ENCODE measurements at places on chromosomes 6 and 20.

- no peaks in the 10 kb centered on the region for H3K4me1 ChIP-seq
- H3K27ac ChIP-seq, result no peak overlapping the region
- H3K4me3 ChIP-seq, result no peak overlapping the region
- no peaks in the 10 kb centered on the region for H3K27me3 ChIP-seq
- DNase-seq, result no peak
Observed at GRCh38 chr20:58755062-58755697, 62.6 kb downstream of the NPEPL1 start.

DNA sequence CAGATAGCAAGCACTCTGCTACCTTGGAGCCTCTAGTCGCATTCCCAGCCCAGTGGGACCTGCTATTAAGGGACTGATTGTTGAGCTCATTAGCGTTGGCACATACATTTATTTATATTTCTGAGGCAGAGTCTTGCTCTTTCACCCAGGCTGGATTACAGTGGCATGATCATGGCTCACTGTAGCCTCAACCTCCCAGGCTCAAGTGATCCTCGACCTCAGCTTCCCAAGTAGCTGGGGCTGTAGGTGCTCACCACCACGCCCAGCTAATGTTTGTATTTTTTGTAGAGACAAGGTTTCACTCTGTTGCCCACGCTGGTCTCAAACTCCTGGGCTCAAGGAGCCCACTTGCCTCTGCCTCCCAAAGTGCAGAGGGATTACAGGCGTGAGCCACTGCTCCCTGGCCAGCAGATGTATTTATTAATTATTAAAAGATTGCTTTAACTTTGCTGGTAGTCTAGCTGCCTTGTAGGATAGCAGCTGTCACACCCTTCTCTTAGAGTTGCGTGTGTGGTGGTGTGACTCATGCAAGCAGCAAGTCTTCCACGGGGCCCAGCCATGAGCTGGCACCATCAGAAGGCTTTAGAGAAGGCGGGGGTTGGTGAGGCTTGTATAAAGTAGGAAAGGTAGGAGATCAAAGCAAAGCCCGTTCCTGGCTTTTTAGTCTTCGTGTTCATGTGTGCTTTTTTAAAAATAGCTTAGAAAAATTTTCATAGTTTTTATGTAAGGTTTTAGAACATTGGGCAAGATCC is 16.5 kb downstream of the ACTR5 start:
- no peaks in the 10 kb centered on the region for H3K4me1 ChIP-seq
- H3K27ac ChIP-seq, result no peak overlapping the region
- DNase-seq, result no peak
- no peaks in the 10 kb centered on the region for H3K27me3 ChIP-seq
- no peak overlapping the region for H3K4me3 ChIP-seq

DNA sequence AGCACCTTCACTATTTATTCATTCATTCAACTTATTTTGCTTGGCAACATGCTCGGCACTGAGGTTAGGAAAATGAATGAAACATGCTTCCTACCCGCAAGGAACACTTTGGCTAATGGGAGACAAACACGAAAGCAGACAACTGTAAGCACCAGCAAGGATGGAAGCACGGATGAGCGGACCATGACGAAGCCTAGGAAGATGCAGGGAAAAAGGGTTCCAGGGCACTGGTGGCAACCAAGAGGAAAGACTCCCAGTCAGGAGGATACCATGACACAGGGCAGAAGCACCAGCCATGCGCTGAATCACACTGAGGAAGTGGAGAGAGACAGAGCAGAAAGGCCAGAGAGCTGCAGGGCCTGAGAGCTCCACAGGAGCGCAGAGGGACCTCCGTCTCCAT is 9.8 kb downstream of the PDE10A start:
- H3K4me1 ChIP-seq, result no peaks in the 10 kb centered on the region
- H3K36me3 ChIP-seq, result no peaks in the 10 kb centered on the region
- no peak for DNase-seq
- no peaks in the 10 kb centered on the region for H3K27me3 ChIP-seq
- no peak overlapping the region for H3K4me3 ChIP-seq
- no peak overlapping the region for H3K27ac ChIP-seq

DNA sequence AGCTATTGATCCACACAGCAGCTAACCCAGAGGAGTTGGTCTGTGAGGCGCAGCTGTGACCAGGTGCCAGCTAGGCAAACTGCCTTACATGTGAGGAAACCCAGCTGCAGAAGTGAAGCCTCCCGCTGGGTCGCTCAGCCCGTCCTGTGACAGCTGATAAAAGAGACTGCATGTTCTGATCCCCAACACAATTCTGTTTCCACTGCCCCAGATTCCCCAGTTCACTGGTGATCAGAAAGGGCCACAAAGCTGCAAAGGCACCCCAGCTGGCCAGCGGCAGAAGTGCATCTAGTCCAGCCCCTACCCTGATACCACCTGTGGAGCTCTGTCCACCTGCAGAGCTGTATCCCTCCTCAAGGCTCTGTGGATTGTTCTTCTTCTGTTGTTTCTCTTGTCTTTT is 64.5 kb downstream of the CTNNBL1 start:
- no peak overlapping the region for H3K27ac ChIP-seq
- H3K4me3 ChIP-seq, result no peak overlapping the region
- H3K4me1 ChIP-seq, result no peaks in the 10 kb centered on the region
- H3K36me3 ChIP-seq, result peaks cover 7% of the 10 kb centered on the region
- H3K27me3 ChIP-seq, result no peaks in the 10 kb centered on the region
- no peak for DNase-seq

DNA sequence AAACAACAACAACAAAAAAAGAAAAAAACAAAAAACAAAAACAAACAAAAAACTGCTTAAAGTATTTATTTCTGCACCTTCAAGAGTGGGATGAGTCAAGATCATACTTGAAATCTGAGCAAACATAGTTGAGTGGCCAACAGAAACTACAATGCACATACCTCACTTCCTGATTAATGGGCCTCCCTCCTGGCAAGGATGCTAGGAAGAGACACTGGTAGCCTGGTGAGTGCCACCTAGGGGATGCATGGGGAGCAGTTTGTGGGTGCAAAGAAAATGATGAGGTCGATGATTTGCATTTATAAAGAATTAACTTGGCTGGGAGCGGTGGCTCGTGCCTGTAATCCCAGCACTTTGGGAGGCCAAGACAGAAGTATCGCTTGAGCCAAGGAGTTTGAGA is 808.1 kb downstream of the MAFB start:
- H3K27ac ChIP-seq, result no peak overlapping the region
- H3K4me1 ChIP-seq, result no peaks in the 10 kb centered on the region
- DNase-seq, result no peak
- H3K36me3 ChIP-seq, result no peaks in the 10 kb centered on the region
- no peaks in the 10 kb centered on the region for H3K27me3 ChIP-seq

DNA sequence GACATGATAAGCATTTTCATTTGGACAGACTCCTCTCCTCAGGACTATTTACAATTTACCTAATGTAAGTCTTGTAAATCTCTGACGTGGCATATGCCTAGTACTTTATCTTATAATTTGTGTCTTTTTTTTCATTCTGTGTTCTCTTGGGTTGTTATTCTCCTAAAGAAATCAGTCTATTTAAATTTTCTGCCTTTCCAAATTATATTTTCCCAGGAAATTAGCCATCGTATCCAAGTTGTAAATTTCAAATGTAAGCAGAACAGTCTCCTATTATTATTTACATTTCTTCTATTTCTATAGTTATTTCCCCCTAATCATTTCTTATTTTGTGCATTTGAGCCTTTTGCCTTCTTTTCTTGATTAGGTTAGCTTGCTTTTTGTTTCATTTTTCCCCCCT is 17.5 kb upstream of the BCAS4 start:
- H3K36me3 ChIP-seq, result no peaks in the 10 kb centered on the region
- no peaks in the 10 kb centered on the region for H3K4me1 ChIP-seq
- H3K27ac ChIP-seq, result no peak overlapping the region
- H3K4me3 ChIP-seq, result no peak overlapping the region
- no peak for DNase-seq

DNA sequence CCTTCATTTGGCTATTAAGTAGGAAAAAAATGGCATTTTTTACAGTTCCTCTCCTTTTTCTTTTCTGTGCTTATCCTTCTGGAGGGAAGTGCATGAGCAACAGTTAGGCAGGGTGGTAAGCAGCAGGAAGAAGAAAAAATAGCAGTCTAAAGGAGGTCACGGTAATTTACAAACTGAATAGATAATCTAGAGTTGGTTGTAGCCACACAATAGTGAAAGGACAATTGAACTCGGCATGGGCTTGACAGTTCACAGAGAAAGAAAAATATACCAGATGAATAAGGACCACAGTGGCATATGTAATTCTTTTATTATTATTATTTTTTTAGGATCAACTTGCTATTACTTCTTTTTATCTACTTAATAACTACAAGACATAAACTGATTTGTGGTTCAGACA is 358.6 kb downstream of the BTBD9 start:
- no peaks in the 10 kb centered on the region for H3K36me3 ChIP-seq
- DNase-seq, result no peak
- H3K27ac ChIP-seq, result no peak overlapping the region
- H3K27me3 ChIP-seq, result no peaks in the 10 kb centered on the region
- no peak overlapping the region for H3K4me3 ChIP-seq
- no peaks in the 10 kb centered on the region for H3K4me1 ChIP-seq

GRCh38 chr6:2008383-2008976 is 236.9 kb downstream of the GMDS start:
- no peaks in the 10 kb centered on the region for H3K36me3 ChIP-seq
- no peak overlapping the region for H3K4me3 ChIP-seq
- H3K27me3 ChIP-seq, result no peaks in the 10 kb centered on the region
- no peak for DNase-seq

DNA sequence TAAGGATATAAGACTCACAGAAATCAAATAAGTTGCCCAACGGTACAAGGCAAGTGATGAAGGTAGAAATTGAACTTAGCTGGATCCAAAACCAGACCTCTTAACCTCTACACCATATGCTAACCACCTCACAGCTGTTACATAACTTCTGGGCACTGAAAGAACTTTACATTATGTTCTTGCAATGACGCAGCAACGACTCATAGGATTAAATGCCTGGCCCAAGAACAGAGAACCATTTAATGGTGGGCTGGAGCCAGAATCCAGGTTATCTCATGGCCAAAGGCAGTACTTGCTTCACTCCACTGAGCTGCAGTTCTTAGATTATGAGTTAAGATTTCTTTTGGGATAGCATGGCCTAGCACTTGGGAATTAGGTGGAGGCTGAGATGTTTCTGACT is 4.4 kb downstream of the TRMT6 start:
- no peak overlapping the region for H3K4me3 ChIP-seq
- peaks cover 21% of the 10 kb centered on the region for H3K4me1 ChIP-seq
- no peak overlapping the region for H3K27ac ChIP-seq
- no peak for DNase-seq

- DNase-seq, result no peak
- H3K36me3 ChIP-seq, result no peaks in the 10 kb centered on the region
- peaks cover 54% of the 10 kb centered on the region for H3K4me1 ChIP-seq
- no peak overlapping the region for H3K27ac ChIP-seq
Observed at GRCh38 chr20:48789781-48790472, 37.9 kb downstream of the PREX1 start.

- no peak for DNase-seq
- no peaks in the 10 kb centered on the region for H3K27me3 ChIP-seq
- no peaks in the 10 kb centered on the region for H3K4me1 ChIP-seq
- no peak overlapping the region for H3K4me3 ChIP-seq
Observed at GRCh38 chr6:14671261-14671681, 553.7 kb downstream of the CD83 start.

GRCh38 chr6:1624058-1624850 is 14.5 kb downstream of the FOXC1 start:
- no peak overlapping the region for H3K27ac ChIP-seq
- peaks cover 7% of the 10 kb centered on the region for H3K4me1 ChIP-seq
- no peaks in the 10 kb centered on the region for H3K36me3 ChIP-seq
- no peak for DNase-seq

DNA sequence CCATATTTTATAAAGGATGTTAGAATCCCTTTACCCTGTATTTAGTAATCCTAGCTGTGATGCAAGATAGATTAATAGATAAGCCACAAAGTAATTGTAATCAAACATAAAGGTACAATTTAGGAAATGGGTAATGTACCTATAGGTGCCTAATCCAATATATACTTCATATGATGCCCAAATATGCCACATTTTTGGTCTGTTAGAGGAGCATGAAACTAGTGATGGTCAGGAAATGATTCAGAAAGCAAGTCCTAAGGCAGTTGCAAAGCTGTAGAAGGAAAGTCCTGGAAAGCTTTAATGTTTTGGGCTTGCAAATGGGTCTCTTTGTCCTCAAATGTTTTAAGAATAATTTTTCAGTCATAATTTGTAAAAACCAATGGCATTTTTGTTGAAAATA is 76.6 kb upstream of the PTPRK start:
- no peaks in the 10 kb centered on the region for H3K36me3 ChIP-seq
- H3K4me1 ChIP-seq, result no peaks in the 10 kb centered on the region
- no peak overlapping the region for H3K27ac ChIP-seq
- H3K27me3 ChIP-seq, result no peaks in the 10 kb centered on the region
- no peak for DNase-seq

DNA sequence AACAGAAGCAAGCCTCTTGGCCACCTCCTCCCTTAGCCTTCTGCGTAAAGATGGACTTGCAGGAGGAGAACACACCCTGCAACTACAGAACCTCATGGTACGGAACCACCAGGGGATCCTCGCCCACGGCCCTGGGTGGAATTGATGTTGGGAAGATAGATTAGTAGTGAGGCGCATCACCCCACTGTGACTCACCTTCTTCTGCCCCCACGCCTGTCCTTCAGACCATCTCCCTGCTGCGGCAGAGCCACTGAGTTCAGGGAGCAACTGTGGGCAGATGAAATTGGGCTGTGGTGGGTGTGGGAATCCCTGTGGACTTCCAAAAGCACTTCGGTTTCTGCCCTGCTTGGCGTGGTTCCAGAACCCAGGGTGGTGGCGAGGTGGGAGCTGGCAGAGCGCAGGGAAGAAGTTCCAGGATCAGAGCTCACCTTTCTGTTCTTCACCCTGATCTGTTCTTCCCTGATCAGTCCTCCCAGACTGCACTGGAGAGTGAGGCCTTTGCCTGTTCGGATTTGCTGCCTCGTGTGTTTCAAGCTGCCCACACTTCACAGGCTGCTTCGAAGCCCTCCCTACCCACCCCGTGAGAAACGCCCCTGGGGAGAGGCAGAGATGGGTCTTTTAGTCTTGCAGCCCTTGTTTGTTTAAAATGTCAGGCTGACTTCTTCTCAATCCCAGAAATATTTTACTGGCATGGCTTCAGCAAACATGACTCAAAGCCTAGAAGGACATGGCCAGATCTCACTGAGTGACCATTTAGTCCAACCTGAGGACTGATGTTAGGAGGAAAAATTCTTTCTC is 92.8 kb upstream of the MLN start:
- no peak overlapping the region for H3K4me3 ChIP-seq
- no peaks in the 10 kb centered on the region for H3K27me3 ChIP-seq
- DNase-seq, result no peak
- no peaks in the 10 kb centered on the region for H3K36me3 ChIP-seq

- DNase-seq, result no peak
- H3K4me1 ChIP-seq, result no peaks in the 10 kb centered on the region
- no peaks in the 10 kb centered on the region for H3K36me3 ChIP-seq
- no peaks in the 10 kb centered on the region for H3K27me3 ChIP-seq
- no peak overlapping the region for H3K27ac ChIP-seq
Observed at GRCh38 chr6:113411011-113411410, 446.1 kb upstream of the MARCKS start.

All from CD8-positive, alpha-beta memory T cell (primary cell).